ENCODE measurements at places on chromosomes 13 and 19. TPM values are rescaled to one million over a fixed set of nuclear protein-coding genes. Genes with fewer than 3 reads are reported as not detected.

Gene CCNE1
- total RNA-seq = 2.9 TPM

Gene NHLRC3
- total RNA-seq = 26.5 TPM

Gene MPND
- total RNA-seq = 27.0 TPM

Gene LRFN3
- 16.3 TPM for total RNA-seq

Gene ACER1
- total RNA-seq = 0.67 TPM

Gene PDE4A
- 3.3 TPM for total RNA-seq

Gene PEPD
- 27.6 TPM for total RNA-seq

Gene DAND5
- total RNA-seq = not detected

Gene NLRP5
- total RNA-seq = not detected

Gene YJEFN3
- total RNA-seq = 15.6 TPM

Data from CD4-positive, alpha-beta memory T cell (primary cell).